Activated CD4-positive, alpha-beta T cell treated with anti-CD3 and anti-CD28 coated beads for 4 hours (primary cell): ENCODE measurements at places on chromosomes 16 and 17.

GRCh38 chr16:51271156-51271701 lies 120.2 kb upstream of the SALL1 start:
- DNase-seq: no peak

DNA sequence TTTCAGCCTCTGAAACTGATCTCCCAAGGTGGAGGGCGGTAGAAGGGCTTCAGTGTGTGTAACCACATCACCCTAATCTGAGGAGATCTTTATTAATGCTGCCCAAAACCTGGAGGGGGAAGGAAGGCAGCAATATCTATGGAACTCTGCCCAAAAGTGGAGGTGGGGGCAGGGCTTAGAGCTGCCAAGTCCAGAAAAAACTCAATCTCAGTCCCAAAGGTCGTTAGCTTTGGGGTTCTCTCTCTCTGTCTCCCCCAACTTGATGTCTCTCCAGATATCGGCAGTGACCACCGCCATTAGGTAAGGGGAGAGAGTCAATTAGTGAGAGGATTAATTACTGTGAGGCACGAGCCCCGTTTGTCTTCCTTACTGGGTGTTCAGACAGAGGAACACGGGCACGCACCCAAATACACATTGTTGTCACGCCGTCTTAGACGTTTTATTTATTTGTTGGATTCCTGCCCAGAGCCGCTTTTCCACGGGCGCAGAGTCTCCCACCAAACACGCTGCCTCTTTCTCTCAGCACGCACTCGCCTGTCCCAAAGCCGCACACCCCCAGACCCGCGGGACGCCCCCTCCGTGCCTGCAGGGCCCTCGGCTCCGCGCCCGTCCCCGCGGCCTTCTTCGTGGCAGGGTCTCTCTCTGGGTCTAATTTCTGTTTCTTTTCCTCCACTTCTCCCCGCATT lies 5.4 kb upstream of the LHX1 start:
- DNase-seq: no peak

GRCh38 chr16:58582971-58583765 lies 46.5 kb downstream of the CNOT1 start:
- DNase-seq: no peak

DNA sequence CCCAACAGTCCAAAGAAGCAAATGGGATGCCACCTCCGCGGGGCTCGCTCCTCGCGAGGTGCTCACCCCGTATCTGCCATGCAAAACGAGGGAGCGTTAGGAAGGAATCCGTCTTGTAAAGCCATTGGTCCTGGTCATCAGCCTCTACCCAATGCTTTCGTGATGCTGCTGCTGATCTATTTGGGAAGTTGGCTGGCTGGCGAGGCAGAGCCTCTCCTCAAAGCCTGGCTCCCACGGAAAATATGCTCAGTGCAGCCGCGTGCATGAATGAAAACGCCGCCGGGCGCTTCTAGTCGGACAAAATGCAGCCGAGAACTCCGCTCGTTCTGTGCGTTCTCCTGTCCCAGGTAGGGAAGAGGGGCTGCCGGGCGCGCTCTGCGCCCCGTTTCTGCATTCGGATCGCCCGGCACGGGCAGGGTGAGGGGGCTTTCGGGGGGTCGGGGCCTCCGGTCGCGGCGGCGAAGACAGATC lies at the start of gene CDH13:
Gene CDH13 (plus strand): TSS at position 179 of the 471 bp plus-strand sequence.
- no peak for DNase-seq

GRCh38 chr17:61794792-61795191 lies 68.5 kb downstream of the BRIP1 start:
- DNase-seq: no peak

- no peak for DNase-seq
Observed at GRCh38 chr16:52090080-52090479, 456.9 kb downstream of the TOX3 start.

GRCh38 chr17:15649861-15650421 lies 30.4 kb upstream of the FBXW10B start:
- no peak for DNase-seq

GRCh38 chr17:79970576-79971068 lies 65.0 kb downstream of the TBC1D16 start:
- no peak for DNase-seq

- no peak for DNase-seq
Observed at GRCh38 chr16:76338472-76338871, 61.3 kb downstream of the CNTNAP4 start.

GRCh38 chr16:54026456-54026855 lies 260.1 kb downstream of the IRX3 start:
- DNase-seq: no peak

- no peak for DNase-seq
Observed at GRCh38 chr17:66165537-66166123, 26.3 kb downstream of the CEP112 start.

DNA sequence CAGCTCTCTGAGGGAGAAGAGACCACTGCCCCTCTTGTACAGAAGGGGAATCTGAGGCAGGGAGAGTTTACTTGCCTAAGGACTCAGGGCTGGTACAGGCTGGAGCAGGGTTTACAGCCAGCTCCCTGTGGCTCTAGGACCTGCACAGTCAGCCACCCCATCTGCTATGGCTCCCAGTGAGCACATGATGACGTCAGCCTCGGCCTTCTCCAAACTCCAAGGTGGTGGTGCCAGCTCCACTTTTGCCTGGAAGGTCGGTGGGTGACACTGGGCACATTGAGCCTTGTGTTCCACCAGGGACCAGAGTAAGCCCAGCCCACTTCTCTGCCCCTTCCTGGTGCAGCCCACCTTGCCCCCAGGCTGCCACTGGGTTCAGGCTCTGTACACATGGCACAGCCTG lies 202.2 kb downstream of the ENGASE start:
- DNase-seq: no peak

GRCh38 chr17:50325906-50326305 lies 20.0 kb upstream of the XYLT2 start:
- DNase-seq: no peak

DNA sequence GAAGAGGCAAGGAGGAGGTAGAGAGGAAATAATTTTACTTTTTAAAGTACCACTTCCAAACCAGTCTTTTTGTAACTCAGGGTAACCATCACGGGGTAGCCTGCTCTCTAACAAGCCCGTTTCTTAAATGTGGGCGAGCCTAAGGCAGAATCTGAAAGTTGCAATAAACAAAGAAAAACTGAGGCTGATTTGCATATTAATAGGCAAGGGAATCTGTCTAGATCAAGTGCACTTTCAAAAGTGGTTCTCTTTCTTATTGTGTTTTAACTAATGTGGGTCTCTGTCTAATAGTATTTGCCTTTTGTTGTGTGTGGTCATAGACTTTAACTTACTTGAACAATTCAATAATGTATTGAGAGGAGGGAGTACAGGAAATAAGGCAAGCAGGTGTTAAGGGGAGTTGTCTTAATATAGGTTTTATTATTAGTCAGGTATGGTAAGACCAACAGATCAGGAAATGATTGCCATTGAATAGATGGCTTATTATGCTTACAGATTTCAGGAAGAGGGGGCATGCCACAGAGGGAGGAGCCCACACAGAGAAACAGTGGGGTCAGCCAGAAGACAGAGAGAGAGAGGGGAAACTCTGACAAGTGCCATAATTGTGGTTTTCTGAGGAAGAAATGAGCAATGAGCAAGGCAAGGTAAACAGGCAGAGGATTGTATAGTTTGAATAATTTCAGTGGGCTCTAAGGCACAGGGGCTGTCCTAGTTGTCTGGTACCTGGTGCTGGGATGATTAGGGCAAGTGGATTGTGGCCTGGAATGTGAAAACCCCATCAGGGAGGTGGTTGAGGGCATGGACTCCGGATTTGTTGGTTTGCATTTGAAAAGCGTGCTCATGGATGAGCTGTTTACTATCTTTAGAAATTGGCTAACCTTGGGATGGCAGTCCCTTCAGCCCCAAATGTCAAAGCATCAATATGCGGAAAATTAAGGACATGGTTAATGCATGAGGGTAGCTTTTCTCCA lies 237.2 kb downstream of the TOX3 start:
- DNase-seq: no peak

GRCh38 chr16:74051-74746 lies 1.8 kb upstream of the RHBDF1 start:
- DNase-seq: no peak

DNA sequence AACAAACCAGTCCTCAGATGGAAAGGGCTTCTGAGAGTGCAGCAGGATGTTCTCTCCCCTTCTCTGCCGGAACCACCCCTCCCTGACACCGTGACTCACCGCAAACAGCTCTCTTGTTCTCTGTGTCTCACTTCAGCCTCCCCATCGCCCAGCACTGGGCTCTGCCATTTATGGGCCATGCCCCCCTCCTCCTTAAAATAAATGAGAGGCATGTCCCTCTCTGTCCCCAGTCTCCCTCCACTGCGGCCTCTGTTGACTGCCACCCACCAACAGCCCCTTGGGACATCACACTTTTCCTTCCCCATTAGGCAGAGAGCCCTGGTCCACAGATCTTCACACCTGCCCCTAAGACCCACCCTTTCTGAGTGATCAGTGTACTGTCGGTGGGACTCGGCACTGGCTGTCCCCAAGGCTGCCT lies 6.3 kb downstream of the CCDC102A start:
- peak; percentile 78 for DNase-seq

- no peak for DNase-seq
Observed at GRCh38 chr17:5272322-5272721, 9.8 kb upstream of the RABEP1 start.

DNA sequence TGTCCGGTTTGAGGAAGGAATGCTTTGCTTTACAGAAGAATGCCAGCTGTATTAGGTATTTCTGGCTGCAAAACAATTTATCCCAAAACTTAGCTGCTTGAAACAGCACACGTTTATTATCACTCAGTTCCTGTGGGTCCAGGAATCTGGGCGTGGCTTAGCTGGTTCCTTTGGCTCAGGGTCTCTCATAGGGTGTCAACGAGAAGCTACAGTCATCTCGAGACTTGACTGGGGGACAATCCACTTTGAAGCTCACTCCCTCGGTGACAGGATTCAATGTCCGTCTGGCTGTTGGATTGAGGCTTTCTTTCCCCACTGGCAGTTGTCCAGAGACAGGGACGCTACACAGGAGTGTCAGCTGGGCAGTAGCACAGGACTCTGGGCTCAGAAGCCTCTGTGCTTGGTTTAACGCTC lies 9.6 kb upstream of the RHBDF2 start:
- no peak for DNase-seq

DNA sequence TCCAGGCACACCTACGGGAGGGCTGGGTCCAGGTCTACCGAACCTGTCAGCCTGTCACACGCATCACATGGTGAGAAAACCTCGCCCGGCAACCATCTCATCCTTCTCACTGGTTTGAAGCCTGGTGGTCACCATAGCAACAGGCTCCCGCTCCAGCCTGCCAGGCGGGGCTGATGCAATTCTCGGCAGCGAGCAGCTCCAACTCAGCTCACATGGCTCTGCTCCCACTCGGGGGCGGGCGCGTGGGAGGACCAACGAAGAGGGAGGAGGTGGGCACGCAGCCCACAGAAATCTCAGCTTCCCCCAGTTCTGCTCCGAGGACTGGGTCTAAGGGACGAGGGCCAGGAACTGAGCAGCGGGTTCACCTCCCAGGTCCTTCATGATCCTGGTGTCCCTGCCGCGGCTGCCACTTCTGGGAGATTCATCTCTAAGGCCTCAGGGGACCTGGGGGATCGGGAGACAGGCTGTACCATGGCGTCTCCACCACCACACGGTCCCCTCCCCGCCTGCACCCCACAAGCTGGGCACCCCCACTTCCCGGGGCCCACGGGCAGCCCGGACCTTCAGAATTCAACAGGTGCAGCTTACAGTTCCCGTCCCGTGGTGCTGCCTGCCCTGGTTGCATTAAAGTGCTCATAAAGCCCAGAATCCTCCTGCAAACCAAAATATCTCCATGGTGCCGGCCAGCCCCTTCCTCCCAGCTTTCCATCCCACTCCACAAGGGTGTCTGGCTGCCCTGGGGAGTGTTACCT lies 25.8 kb downstream of the ABR start:
- DNase-seq: no peak

DNA sequence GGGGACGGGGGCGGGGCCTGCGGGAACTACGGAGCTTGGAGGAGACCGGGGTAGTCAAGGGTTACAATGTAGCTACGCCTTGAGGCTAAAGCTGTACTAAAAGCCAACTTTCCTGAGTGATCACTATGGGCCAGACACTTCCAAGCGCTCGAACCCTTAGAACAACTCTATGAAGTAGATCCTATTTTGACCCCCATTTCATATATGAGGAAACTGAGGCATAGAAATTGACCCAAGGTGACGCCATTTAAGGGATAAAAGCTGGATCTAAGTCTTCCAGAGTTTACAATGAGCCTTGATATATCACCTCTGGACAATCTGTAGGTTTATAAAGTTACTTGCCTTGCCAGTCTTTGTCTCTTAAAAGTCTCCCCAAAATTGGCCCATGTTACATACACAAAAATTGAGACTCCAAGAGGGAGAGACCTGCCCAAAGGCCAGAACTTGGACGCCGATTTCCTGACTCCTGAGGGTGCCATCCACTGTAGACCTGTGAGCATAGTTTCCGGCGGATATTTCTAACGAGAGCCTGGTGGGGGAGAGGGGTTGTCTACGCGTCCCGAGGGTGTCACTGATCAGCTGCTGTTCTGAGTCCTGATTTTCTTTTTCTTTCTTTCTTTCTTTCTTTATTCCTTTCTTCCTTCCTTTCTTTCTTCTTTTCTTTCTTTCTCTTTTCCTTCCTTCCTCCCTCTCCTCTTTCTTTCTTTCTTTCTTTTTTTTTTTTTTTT lies 555 bp upstream of the NCBP3 start:
- no peak for DNase-seq

DNA sequence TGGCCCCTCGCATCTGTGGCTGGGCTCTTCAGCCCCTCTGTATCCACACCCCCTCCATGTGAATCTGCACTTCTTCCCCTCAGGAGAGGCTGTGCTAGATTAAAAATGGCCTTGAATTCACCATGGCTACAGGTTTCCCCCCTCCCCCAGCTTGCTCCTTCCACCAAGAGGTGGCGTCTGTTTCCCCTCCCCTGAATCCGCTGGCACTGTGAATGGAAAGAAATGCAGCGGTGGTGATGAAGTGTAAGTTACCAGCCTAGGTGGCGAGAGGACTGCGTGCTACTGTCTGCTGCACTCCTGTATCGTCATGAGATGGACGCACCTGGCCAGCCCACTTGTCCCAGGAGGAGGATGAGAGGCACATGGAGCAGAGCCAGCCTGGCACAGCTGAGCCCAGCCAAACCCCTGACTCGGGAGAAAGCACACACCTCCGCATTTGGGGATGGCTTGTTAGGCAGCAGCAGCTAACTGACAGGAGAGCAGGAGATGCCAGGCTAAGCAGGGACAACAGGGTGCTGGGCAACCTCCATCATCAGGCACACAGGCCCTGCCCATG lies 26.2 kb downstream of the TNFRSF13B start:
- DNase-seq: no peak

GRCh38 chr16:27205423-27206065 lies 2.2 kb downstream of the KDM8 start:
- no peak for DNase-seq

DNA sequence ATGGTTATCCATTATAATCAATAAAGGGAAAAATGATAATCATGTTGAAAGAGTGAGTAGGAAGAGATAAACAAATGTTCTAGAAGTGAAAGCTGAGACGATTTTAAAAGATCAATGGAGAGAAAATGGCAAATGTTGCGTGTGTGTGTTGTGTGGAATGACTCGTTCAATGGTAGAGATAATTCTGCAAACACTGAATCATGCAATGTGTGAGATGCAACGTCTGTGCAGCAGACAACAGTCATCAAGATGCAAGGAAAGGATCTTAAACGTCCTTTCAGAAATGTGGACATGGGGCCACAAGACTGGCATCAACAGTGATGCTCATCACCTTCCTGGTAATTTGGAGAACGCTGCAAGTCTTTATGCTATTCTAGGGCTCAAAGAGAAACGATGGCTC lies 124.4 kb downstream of the CDYL2 start:
- DNase-seq: no peak
